Heart left ventricle (tissue), 16 donors: ENCODE measurements at places on chromosomes 16 and 17.

GRCh38 chr16:73019457-73020362 is 28.2 kb downstream of the ZFHX3 start:
- no peak for DNase-seq

DNA sequence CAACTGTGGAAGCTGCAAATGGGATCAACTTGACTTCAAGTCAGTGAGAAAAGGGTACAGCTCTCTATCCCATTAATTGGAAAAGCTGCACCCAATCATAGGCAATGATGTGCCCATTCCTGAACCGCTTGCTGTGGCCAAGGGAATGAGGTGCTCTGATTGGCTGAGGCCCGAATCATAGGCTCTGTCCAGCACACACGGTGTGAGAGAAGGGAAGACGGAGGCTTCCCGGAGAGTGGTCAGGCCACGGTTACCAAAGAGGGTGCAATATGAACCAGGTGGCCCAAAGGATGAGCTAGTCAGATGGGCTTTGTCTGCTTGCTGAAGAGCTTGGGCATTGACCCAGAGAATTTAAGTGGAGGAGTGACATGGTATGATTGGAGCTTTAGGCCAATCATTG is 353.3 kb downstream of the CPPED1 start:
- DNase-seq: no peak

DNA sequence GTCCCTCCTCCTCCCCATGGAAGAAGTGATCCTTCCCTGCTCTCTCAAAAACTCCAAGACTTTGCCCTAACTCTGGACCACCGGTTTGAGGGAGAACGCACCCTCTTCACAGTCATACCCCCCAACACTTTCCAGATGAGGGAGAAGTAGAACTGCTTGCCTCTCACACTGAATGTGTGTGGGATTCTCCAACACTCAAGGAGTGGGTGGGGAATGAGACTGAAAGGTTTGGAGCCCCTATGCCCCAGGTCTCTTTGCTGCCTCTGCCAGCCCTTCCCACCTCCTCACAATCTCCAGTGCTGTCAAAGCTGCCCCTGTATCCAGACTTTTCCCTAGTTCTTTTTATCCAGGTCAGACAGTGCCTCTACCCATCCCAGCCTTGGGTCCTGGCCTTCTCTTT is 11.4 kb downstream of the HOXB4 start:
- DNase-seq: no peak

DNA sequence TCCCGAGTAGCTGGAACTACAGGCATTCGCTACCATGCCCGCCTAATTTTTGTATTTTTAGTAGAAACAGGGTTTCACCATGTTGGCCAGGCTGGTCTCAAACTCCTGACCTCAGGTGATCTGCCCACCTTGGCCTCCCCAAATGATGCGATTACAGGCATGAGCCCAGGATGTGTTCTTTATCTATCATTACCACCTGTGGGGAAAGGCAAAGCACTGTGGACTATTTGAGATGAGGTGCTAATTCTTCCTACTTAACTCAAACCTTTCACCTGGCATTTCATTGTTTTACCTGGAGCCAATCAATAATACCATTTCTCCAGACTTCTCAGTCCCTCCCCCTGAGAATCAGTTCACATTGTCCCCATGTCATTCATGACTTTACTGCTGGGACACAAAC is 20.4 kb upstream of the PPM1D start:
- DNase-seq: no peak

DNA sequence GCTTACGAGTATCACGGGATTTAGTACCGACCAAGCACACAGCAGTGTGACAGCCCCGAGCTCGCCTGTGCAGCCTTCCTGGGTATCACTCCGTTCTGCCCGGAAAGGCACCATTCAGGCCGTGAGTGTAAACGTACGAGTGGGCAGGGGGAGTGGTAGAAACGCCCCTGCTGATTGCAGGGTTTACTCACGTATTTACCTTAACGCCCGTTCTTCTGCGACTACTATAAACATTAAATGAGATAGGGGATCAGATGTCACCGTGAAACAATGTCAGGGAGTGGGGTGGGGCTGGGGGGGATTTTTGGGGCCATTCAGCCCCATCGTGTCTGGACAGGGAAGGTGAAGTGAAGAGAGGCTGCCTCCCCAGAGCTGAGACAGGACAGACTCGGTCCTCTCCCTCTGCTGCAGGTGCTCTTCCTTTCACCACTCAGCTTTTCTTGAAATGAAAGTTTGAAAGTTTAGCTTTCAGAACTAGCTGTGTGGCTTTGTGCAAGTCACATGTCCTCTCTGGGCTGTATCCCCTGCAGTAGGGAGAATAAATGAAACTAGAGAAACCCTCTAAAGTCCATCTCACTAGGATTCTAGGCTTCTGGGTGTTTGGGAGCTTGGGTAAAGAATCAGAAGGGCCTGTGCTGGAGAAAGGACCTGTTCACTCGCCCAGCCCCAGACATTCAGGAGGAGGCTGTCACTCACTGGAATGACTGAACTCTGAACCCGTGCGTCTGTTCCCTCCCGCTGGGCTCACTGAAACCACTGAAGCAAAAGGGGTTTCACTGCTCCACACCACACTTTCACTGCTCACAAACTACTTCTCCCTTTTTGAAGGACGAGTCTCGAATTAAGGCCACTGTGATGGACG is 66.7 kb downstream of the RPA1 start:
- no peak for DNase-seq

DNA sequence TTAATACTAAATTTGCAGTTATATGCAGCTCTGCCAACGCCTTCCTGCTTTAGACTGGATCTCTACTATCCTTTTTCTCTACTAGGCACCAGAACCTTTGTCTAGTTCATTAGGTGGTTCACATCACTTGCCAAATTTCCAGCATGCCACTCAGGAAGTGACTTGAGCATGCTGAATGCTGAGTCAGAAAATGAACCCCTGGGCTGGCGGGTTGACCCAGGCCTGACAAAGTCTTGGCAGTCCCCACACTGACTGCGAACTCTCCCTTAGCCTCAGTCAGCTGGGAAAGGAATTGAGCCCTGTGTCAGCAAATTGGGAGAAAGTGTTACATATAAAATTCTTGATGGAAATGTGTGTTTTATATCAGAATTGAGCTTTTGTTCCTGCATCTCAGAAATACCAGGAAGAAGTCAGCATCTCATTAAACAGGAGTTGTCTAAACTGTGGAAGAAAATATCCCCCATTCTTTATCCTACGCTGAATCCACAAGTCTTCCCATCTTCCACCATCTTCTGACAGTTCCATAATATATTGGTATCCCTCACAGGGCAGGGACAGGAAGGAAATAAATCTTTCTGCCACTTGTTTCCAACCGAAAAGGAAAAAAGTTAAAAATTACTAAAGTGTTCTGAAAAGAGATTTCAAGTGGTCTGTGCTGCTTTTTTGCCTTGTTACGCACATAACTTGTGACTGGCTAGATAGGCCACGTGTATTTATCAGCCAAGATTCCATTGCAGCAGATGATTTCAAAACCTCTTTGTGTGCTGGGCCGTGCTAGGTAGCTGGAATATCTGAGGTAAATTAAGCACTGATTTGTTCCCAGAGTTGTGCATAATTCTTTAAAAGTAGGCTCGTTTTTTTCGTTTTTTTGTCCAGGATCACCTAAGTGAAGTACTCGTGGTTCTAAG is 16.7 kb upstream of the SLC12A3 start:
- no peak for DNase-seq

DNA sequence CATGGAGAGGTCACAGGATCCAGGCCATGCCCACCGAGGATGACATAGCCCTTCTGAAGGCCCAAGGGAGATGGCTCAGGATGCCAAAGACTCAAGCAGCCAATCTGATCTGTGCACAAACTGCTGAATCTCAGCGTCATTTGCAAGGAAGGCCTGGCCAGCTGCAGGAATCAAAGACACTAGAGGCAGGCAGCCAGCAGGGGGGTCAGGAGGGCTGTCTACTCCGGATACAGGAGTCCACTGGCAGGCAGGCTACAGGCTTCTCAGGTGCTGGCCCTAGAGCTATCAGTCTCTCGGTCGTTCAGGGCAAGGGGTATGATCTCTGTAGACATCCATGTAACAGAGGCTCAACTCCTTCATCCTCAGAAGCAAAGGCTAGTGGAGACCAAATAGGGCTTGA is 1735.3 kb downstream of the TP53TG3F start:
- no peak for DNase-seq

DNA sequence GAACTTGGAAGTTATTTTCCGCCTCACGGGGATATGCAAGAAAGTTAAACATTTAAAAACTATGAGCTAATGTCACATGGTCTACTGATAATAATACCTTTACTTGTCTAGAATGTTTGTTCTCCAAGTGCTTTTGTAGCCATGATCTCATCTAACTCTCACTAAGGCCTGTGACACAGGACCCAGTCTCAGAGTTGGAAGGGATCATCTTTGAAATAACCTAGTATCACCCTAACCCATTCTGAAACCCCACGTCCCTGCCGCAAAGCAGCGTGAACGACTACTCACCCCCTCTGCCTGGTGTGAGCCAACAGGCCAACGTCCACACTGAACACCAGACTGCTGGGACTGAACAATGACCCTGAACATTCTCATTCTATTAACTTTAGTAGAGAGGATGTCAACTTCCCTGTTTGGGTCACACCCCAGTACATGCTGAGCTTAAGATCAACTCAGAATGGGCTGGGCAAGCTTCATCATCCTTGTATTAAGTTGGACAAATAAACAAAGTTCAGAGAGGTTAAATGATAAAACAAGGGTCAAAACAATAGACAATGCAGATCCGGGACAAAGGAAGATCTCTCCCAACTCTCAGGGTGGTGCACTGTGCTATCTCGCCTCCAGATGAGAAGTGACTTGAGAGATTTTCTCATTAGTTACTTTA is 54.8 kb upstream of the BCAR1 start:
- no peak for DNase-seq

- no peak for DNase-seq
These were observed 25.1 kb downstream of the CCDC57 start for GRCh38 chr17:82187500-82187899.

GRCh38 chr16:82138478-82139285 is 31.3 kb downstream of the MPHOSPH6 start:
- DNase-seq: no peak

GRCh38 chr17:29570521-29570920 is 2.0 kb downstream of the TP53I13 start:
- DNase-seq: peak; percentile 6

DNA sequence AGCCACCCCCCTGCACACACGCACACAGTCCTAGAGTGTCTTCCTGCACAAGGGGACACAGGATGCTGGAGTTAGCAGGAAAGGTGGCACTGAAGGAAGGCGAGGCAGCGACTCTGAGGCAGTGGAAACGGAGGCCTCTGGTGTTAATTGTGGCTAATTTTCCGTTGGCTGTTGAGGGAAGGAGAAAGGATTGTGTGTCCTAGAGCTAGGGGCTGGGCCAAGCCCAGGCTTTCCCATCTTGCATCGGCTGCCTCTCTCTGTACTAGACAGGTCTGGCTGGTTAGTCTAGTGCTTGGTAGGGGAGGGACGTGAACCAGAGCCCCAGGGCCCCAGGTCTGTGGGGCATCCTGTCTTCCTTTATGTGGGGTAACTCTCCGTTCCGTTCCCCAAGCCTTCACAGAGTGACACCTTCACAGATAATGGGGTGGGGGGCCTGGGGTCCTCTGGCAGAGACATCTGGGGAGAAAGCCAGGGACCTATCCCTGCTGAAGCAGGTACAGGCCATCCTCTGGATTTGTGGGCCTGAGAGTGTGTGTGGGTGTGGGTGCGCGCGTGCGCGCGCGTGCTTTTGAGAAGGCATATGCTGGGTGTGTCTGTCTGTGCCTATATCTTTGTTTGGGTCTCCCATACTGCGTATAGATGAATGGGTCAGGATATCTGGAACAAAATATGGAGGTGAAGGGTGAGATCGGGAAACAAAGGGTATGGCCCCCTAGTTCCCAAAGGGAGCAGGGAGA is at the start of gene CHD3:
Gene CHD3, plus strand, starts transcription at position 606 of the 737 bp plus-strand sequence. CDS start 212 bp downstream, outside the sequence.
- DNase-seq: no peak

- peak; percentile 23 for DNase-seq
These were observed 108.2 kb downstream of the N4BP1 start for GRCh38 chr16:48501516-48502377.

- peak; percentile 81 for DNase-seq
These were observed 20.5 kb upstream of the JPH3 start for GRCh38 chr16:87581857-87582215.

- DNase-seq: no peak
These were observed 33.1 kb downstream of the HS3ST2 start for GRCh38 chr16:22847100-22847499.

GRCh38 chr17:67171560-67171959 is 73.4 kb downstream of the HELZ start:
- DNase-seq: no peak

DNA sequence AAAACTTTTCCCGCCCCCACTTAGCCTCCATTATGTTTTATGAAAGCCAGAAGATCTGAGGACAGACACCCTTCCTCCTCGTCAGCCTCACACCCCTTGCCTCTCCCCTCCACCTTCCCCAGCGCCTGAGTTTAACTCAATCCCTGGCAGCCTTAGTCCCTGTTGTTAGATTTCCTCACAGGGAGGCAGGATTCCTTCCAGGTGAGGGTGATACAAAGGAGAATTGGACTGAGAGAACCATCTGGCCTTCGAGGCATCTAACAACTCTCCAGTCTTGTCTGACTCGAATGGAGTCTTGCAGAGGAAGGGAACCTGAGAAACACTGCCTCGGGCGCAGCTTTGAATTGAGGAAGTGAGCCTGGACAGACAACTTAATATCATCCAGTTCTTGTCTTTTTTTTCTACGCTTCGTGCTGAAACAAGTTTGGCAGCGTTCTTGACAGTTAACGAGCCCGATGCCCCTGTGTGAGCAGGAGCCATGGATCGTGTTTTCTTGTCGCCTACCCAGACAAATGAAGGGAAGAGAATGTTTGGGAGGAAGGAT is 1.3 kb upstream of the ZNF768 start:
- DNase-seq: no peak

DNA sequence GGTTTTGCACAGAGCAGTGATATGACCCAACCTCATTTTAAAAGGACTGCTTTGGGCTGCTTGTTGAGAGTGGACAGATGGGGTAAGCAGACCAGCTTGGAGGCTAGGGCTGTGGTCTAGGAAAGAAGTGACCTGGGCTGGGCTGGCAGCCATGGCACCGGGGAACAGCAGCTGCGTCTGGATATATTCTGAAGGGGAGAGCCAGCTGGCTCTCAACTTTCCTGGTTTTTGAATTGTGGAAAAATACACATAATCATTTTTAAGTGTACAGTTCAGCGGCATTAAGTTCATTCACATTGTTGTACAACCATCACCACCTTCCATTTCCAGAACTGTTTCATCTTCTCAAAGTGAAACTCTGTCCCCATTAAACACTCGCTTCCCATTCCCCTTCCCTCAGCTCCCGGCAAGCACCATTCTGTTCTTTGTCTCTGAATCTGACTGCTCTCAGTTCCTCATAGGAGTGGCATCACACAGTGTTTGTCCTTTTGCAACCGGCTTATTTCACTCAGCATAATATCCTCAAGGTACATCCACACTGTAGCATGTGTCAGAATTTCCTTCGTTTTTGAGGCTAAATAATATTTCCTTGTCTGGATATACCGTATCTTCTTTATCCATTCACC is 113.2 kb downstream of the SPECC1 start:
- no peak for DNase-seq

- DNase-seq: peak; percentile 58
These were observed 8.7 kb downstream of the THRA start for GRCh38 chr17:40071313-40072039.
